IPS DF 6.9 (cell line): ENCODE measurements at places on chromosomes 6 and 20.

- DNase-seq: no peak
Measured at GRCh38 chr20:20732641-20733040, 20.2 kb upstream of the RALGAPA2 start.

DNA sequence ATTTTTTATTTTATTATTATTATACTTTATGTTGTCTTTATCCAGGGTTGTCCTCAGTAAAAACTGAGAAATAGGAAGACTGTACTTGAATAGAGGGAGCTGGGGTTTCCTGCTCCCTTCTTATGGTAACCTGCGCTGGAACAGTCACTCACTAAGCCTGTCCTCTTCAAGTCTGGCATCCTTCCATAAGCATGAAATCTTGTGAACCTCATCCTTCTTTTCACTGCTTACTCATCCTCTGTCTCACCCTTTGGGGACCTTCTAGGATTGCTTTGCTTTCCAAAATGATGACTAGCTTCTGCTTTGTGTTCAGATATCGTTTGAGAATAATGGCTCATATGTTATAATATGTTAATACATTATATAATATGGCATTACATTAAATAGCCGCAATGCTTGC, 90.6 kb downstream of the C6orf118 start:
- no peak for DNase-seq

DNA sequence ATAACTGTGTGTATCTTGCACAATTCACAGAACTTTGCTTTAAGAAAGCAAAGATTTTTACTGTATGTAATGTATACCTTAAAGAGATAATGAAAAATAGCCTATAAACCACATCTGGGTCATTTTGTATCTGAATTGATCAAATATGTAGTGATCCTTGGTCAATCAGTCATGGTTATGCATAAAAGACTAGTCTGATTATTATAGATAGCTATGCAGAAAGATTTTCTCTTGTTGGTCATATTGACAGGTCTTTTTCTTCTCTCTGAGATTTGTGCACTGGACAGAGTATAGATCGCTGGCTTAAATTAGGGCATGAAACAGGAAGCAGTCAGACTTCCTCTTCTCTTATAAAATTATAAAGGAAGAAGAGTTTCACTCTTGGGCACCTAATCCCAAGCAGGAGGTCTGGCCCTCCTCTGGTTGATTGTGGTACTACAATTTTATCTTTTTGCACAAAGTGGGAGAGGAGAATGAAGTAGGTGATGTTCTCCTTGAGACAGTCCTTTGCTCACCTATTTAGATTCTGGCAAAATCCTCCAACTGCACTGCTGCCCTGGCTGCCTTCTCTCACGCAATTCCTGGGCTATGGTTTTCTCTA, 380.9 kb upstream of the RGS17 start:
- peak; percentile 25 for DNase-seq

GRCh38 chr20:2469991-2470422, 582 bp downstream of the SNRPB start:
- DNase-seq: no peak
